ENCODE measurements at places on chromosomes 7 and 10. TPM values are rescaled to one million over a fixed set of nuclear protein-coding genes. Genes with fewer than 3 reads are reported as not detected.
A peak's percentile ranks its signal among the peaks of the same experiment; 100 is the strongest.

MEOX2 gene
- total RNA-seq, result 6.9 TPM

EPO gene
- not detected for total RNA-seq

PDE1C gene
- 220 TPM for total RNA-seq

ACTA2 gene
- 162 TPM for total RNA-seq

FAM25G gene
- total RNA-seq, result not detected

PHYHIPL gene
- 0.19 TPM for total RNA-seq

LAMB1 gene
- total RNA-seq, result 55.1 TPM

ASB10 gene
- total RNA-seq, result 17.3 TPM

HHEX gene
- 4.4 TPM for total RNA-seq

CTTNBP2 gene
- 2.2 TPM for total RNA-seq

SPDYE6 gene
- total RNA-seq, result not detected

SFTPA1 gene
- total RNA-seq, result 0.19 TPM

LRMDA gene
- total RNA-seq, result 4.5 TPM

DNA sequence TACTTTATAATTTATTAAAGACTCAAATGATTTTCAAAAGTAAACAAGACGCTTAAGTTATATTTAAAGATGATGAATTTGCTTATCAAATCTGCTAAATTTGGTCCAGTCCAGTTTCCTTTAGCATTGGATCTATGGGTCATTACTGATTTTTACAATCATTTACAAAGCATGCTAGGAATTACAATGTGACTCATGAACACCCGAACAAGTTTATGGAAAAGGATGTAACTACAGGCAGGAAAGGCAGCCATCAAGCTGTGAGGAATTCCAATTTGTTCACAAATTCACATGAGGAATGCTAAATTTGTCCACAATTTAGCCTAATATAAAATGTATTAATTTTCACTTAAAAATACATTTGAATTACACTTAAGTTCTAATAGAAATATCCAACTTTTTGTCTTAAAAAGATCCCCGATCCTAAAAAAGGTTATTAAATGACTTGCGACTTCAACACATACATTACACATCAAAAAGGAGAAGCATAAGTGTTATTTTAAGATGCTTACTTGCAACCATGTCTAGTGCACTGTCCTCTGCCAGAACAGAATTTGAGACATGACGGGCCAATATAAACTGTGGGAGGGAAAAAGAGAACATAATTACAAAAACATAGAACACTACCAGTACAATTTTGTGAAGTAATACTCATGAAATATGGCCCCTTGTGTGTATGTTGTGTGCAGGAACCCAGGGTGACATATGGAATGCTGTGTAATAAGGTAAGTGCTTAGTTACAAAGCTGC lies 194.2 kb upstream of the SLC26A5 start:
- DNase-seq, result no peak

- DNase-seq, result no peak
These were observed 169.7 kb downstream of the LRRTM3 start for GRCh38 chr10:67095531-67095930.

DNA sequence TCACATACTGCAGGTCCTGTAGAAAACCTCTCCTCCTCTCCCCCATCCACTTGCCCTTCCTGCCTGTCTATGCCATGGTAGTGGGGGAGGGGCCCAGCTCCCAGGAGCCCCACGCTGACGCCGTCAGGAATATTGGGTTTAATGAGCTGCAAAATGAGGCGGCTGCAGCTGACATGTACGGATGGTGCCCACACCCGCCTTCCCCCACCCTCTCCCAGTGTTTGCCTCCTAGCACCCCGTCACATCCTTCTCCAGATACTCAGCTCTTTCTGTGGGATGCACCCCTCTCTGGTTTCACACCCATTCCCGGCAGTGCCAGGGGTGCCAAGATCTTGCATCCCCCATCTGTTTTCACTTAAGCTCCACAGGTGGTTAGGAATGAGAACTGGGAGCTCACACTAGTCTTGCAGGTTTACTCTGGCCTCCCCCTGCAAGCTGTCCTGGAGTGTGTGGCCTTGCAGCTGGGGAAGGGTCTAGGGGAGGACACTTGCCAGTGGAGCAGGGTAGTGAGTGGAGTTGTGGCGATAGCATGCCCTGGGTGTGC lies 26.1 kb downstream of the GBX1 start:
- peak; percentile 60 for DNase-seq

DNA sequence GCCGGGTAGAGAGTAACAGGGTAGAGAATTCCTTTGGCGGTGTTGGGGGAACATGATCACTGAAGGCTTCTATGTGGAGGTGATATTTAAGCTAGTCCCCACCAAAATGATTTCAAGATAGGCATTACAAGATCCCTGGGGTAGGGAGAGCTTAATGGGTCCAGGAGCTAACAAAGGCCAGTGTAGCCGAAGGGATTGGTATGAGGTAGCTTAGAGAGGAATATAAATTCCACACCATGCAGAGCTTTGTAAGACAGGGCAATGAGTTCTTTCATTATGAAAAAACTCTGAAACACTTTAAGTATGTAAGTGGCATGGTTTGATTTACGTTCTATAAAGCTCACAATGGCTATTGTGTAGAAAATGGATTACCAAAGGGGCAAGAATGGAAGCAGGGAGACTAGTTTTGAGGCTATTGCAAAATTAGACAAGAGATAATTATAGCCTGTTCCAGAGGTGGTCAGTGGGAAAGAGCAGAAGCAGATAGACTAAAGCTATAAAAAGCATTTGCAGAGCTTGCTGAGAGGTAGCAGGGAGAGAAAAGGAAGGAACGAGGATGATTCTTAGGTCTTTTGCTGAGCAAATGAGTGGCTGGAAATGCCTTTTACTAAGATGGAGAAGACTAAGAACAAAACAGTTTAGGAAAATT lies 119.7 kb upstream of the SLC25A13 start:
- DNase-seq, result no peak

GRCh38 chr7:107119376-107120105 lies 49.3 kb upstream of the HBP1 start:
- no peak for DNase-seq

GRCh38 chr10:896982-897381 lies 34.5 kb downstream of the LARP4B start:
- DNase-seq, result no peak

GRCh38 chr10:31645786-31646185 lies 282.8 kb downstream of the ARHGAP12 start:
- no peak for DNase-seq

- no peak for DNase-seq
These were observed 15.0 kb downstream of the PDLIM1 start for GRCh38 chr10:95275726-95276366.

GRCh38 chr7:54813398-54813797 lies 54.4 kb upstream of the SEC61G start:
- DNase-seq, result no peak

GRCh38 chr7:10483671-10484070 lies 490.0 kb upstream of the PHF14 start:
- no peak for DNase-seq

GRCh38 chr10:65294329-65294728 lies 1631.5 kb upstream of the LRRTM3 start:
- no peak for DNase-seq

DNA sequence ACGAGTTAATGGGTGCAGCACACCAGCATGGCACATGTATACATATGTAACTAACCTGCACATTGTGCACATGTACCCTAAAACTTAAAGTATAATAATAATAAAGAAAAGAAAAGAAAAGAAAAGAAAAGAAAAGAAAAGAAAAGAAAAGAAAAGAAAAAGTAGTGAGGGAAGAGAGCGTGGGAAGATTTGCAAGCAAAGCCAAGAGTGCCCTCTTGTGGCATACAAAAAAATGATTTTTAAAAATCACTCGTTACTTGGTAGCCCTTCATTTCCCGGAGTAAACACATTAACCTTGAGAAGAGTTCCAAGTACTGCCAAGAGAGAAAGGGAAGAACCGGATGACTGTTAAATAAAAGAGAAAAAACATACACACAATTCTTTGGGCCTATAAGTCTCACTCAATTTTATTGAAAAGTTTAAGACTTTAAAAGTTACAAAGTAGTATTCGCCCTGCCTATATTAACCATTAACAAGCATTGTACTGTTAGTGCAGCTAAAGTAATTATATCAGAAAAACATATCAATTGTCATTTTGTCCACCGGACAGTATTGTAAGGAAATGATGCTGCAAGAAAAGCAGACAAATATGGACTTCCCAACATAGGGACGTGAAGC lies 6.2 kb upstream of the CH25H start:
- no peak for DNase-seq

DNA sequence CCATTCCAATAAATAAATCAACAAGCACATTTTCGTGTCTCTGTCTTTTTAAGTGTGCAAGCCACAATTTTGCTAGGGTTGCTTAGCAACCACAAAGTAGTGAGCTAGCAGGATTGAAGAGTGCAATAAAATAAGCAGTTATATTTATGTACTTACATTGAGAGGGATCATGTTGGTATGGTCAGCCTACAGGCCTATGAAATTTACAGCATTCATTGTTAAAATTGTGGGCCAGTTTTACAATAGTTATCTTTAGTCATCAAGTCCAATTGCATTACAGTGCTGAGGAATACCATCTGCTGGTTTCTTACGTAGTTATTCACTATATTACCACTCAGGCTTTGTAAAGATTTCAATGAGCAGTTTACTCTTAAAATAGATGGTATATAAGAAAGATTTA lies 192.5 kb upstream of the POT1 start:
- no peak for DNase-seq

DNA sequence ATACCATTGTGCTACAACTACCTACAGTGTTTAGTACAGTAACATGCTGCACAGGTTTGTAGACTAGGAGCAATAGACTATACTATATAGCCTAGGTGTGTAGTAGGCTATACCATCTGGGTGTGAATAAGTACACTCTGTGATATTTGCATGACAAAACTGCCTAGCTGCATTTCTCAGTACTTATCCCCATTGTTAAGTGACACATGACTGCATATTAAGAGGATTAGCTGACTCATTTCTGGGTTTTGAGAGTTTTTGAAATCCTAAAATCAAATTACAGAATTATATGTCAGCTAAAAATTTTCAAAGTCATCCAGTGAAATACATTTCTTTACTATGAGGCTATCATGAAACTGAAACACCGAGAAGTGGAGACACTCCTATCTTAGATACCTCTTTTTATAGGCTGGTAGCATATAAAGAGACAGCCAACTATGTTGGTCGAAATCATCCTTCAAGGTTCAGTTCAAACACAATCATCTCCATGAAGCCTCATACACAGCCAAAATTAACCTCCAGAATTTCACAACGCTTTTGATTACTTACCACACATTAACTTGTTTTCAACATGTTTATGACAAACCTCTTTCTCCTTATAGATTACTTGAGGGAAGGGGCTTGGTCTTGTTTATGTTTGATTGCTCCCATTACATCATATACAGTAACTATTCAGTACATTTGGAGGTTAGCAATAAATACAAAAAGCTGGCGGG lies 89.8 kb upstream of the ANK3 start:
- DNase-seq, result no peak

DNA sequence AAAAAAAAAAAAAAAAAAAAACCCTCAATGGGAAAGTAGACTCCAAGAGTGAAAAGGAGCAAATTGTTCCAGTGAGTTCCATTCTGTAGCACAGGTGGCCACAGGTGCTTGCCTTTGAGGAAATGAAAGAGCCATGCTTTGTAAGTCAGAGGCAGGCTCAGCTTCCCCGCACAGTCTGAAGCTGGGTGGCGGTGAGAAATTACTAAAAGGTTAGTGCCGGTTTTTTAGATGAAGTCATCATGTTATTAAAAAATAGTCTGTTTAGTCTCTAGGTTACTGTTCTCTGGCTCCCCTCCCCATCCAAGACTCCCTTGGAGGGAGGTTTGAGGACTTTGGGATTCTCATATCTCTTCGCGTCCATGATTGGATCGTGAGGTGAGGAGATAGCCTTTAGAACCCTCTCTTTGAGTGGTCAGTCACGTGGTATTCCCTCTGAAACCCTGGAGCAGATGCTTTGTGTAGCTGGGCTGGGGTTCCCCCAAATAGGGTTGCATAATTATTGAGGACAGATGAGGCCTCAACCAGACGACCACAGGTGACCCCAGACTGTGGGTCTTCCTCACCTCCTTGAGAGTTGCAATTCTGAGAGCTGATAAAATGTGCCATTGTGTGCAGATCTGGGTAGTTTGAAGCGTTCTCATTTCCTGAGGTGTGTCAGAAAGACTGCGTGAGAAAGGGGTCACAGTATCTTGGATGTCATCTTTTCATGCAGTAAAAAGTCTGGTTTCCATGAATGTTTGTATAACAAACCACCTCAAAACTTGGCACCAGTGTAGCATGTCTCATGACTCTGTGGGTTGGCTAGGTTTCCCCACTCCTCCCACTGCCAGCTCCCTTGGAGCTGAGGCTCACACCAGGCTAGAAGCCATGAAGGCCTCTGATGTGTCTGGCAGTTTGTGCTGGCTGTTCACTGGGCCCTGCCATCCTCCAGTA lies 27.1 kb downstream of the OGDH start:
- DNase-seq, result no peak

DNA sequence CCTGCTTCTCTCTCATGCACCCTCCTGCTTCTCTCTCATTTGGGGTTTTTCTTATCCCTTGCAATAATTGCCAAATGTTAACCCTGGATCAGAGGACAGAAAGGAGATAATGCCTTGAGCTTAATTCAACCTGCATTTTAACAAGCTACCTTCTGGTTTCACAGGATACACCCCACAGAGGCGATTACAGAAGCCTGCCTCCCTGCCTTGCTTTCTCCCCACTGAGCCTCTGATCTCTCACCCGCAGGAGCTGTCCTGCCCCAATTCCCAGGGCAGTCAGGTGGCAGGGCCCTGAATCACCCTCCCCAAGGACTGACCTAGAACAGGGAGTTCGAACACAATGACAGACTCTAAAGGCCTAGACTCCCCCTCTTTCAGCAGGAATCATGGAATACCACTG lies 959.5 kb downstream of the GRID1 start:
- no peak for DNase-seq

DNA sequence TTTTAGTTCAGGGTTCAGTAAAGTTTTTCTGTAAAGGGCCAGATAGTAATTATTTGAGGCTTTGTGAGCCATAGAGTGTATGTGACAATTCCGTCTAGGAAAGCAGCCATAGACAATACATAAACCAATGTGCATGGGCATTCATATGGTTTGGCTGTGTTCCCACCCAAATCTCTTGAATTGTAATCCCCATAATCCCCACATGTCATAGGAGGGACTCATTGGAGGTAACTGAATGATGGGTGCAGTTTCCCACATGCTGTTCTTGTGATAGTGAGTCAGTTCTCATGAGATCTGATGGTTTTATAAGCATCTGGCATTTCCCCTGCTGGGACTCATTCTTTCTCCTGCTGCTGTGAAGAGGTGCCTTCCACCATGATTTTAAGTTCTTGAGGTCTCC lies 29.9 kb downstream of the SEC61G start:
- DNase-seq, result no peak

GRCh38 chr10:35126062-35126529 lies 550 bp upstream of the CREM start:
- no peak for DNase-seq

DNA sequence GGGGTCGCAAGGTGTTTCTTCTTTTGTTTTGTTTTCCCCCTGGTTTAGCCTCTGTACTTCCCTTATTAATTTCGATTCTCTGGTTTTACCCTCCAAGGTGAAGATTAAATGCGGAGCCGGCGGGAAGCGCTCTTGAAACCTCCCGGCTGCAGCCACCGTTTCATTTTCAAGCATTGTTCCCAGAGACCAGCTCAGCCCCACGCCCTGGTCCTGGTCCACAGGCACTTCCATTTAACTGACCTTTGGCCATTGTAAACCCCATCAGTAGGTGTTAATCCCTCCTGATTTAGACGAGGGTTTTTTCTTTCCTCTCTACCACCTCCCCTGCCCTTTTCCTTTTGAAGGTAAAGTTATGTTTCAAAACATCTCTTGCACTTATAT lies 39.2 kb upstream of the ENO4 start:
- DNase-seq, result peak; percentile 14
